ENCODE measurements at places on chromosomes 4 and X.

- no peak for DNase-seq
Observed at GRCh38 chrX:24153178-24153795, 3.8 kb downstream of the ZFX start.

- no peak for DNase-seq
Observed at GRCh38 chrX:2517055-2517454, 16.3 kb upstream of the DHRSX start.

DNA sequence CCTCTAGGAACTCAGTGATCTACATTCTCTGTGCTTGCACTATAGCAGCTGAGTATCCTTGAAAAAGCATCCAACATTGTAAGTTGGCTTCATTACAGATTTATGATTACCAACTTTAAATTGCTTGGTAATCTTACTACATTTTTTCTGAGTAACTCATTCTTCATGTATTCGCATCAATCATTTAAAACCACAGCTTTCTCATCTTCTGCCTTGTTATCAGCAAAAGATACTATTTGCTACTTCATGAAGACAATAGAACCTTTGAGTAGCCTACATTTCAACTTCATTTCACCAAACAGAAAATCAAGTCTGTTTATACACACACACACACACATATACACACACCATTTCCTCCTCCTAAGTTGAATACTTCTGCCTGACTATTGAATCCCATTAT lies 6.2 kb upstream of the DCAF8L2 start:
- no peak for DNase-seq

DNA sequence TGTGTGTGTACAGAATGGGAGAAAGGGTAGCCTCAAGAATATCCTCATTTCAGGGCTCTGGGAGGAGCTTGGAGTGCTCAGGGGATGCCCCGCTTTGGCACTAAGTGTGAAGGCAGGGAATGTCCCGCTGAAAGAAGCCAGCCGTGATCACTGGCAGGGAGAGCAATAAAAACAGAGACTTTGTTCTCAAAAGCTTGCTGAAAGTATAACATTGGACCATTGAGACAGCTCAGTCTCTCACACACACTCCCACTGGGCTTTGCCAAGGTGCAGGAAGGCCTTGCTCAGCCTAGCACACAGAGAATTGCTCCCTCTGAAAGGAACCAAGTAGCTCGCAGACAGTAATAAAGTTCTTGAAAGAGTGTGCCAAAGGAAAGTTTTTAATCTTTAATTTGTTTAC lies 143.8 kb upstream of the SLITRK2 start:
- DNase-seq, result no peak

DNA sequence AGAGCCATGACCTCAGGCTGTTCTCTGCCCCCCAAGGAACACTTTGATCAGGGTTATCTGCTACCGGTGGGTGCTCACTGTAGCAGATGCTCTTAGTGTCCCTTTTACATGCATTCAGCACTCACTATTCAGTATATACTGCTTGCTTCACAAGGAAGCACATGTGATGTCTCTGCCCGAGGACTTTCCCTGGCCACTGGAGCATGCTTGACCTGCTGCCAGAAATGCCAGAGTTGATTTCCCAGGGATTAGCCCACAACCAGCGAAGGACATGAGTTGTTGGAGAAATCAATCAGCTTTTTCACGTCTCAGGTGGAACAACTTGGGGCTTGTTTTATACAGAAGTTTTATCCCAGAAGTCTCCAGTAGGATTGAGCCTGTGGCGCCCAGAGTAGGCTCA lies 51.2 kb upstream of the RPS6KA3 start:
- no peak for DNase-seq

GRCh38 chr4:72449705-72450104 lies 119.3 kb downstream of the ADAMTS3 start:
- no peak for DNase-seq

- DNase-seq, result no peak
Observed at GRCh38 chrX:151790481-151791160, 56.1 kb downstream of the CNGA2 start.

DNA sequence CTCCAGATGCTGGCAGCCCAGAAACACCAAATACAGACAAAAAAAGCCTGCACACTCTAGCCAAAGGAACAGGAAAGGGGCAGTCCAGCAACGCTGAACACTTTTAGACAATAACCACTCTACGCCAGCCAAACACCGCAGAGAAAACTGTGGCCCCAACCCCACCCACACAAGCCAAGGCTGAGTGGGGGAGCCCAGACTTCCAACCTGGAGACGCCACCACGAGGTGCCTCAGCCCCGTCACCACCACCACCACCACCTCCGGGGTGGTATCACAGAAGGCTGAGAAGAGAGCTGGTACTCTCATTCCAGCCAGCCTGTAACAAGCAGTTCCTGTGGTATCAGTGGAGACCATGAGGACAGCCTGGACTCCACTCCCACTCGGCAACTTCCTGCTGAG lies 22.8 kb downstream of the MEPE start:
- no peak for DNase-seq

- DNase-seq, result no peak
Observed at GRCh38 chr4:159766241-159766640, 663.4 kb downstream of the RAPGEF2 start.

- no peak for DNase-seq
Observed at GRCh38 chr4:45865781-45866180, 258.1 kb downstream of the GABRG1 start.

DNA sequence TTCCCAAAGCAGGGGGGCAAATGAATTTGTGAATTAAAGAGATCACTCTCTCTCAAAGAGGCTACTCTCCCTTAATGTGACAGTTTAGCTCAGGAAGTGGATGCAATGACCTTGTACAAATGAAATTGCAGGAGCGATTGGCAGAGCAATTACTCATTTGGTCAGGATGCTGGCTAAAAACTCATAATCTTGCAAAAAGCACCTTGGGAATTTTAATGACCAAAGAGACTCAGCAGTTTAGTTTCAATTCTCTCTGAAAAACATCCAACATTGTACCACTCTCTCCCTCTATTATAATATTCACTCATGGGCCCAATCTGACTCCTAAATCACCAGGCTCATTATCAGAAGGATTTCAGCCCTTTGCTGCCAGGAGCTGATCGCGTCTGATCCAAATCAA lies 26.1 kb downstream of the PDGFC start:
- DNase-seq, result no peak

DNA sequence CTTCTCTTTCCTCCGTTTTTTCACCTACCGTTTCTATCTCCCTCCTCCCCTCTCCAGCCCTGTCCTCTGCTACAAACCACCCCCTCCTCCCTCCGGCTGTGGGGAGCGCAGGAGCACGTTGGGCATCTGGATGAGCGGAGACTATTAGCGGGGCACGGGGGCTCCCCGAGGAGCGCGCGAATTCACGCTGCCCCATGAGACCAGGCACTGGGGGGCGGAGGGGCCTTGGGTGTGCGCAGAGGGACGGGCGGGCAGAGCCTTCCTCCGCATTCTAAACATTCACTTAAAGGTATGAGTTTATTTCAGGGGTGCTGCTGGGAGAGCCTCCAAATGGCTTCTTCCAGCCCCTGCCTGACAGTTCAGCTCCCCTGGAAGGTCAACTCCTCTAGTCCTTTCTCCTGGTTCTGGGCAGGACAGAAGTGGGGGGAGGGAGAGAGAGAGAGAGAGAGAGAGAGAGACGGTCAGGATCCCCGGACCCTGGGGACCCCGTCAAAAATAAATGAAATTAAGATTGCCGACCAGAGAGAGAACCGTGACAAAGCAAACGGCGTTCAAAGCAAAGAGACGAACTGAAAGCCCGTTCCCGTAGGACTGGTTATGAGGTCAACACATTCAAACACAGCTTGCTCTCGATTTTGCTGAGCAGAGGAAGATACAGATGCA lies 5.0 kb downstream of the SHOX start:
- no peak for DNase-seq

DNA sequence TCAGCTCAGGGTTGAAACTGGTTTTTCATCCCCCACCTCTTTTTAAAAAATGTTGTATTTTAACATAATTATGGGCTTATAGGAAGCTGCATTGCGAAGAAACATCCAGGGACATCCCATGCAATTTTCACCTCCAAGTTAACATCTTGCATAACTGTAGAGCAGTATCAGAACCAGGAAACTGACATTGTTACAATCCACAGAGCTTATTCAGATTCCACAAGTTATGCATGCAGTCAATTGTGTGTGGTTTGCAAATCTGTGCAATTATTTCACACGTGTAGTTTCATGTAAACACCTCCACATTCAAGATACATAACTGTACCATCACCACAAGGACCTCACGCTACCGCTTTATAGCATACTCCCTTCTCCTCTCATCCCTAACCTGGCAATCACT lies 97.5 kb upstream of the GATB start:
- DNase-seq, result no peak

GRCh38 chrX:46690818-46691217 lies 68.1 kb downstream of the SLC9A7 start:
- DNase-seq, result no peak

DNA sequence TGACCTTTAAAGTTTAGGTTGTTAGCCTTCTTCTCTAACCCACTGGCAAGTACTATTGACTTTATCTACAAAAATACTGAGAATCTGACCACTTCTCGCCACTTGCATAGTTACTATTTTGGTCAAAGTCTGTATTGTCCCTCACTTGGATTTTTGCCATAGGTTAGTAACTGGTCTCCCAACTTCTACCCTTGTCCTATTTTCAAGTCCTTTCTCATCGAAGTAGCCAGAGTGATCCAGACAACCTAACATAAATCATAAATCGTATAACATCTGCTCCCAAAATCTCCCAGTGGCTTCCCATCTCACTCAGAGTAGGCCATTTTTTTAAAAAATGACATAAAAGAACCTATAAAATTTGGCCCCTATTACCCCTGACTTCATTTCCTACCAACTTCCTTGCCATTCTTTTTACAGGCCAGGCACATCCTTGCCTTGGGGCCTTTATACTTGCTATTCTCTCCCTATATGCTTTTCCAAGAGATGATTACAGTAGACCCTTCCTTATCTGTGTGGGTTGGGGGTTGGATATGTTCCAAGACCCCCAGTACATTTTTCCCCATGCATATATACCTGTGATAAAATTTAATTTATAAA lies 29.0 kb downstream of the WDFY3 start:
- no peak for DNase-seq

- DNase-seq, result no peak
Observed at GRCh38 chr4:7389719-7390118, 45.0 kb downstream of the PSAPL1 start.

DNA sequence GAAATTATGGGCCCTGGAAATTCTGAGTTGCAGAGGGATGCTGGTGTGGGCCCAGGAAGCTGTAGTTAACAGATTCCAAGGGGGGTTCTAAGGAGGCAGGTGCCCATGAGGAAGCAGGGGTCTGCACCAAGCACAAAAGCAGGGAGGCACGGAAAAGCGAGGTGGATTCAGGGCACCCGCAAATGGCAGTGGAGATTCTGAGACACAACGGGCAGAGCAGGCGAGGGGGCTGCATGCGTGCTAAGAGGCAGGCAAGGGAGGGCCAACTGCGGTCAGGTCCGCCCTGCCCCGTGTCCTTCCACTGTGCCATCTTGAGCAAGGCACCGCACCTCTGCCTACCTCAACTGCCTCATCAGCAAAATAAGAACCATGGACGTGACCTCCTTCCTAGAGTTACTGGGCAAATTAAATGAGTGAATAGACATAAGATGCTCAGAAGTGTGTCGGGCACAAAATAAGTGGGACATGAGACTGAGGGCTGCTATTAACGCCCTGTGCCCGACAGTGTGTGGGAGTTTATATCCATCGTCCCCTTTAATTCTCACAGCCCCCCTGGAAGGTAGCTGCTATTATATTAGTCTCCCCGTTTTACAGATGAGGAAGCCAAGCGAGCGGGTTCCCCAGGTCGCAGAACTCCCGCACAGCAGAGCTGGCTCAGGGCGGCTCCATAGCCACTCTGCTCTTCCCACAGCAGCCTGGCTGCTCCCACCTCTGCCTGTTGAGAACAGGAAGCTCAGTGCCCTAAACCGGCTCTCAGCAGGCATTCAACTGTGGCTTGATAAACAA lies 67.6 kb downstream of the PPP2R2C start:
- no peak for DNase-seq

DNA sequence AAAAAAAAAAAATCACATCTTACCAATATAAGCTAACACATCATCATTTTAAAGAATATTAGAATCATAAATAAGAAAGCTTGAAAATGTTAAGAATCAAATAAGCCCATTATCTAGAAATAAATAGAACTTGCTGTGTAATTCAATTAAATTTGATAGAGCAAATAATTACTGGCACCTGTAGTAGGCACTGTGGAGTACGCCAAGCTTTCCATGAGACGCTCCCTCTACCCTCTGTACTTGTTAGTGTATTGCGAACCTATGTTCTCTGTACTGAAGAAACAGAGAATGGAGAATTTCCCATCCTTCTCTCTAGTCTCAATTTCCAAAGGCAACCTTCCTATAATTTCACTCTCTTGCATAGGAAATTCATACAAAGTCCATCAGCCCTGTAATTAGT lies 61.7 kb upstream of the HAND2 start:
- no peak for DNase-seq

DNA sequence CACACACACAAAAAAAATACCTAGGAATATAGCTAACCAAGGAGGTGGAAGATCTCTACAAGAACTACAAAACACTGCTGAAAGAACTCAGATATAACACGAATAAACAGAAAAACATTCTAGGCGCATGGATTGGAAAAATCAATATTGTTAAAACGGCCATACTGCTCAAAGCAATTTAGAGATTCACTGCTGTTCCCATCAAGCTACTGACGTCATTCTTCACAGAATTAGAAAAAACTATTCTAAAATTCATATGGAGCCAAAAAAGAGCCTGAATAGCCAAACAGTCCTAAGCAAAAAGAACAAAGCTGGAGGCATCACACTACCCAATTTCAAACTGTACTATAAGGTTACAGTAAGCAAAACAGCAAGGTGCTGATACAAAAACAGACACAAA lies 390.2 kb downstream of the IDS start:
- no peak for DNase-seq

DNA sequence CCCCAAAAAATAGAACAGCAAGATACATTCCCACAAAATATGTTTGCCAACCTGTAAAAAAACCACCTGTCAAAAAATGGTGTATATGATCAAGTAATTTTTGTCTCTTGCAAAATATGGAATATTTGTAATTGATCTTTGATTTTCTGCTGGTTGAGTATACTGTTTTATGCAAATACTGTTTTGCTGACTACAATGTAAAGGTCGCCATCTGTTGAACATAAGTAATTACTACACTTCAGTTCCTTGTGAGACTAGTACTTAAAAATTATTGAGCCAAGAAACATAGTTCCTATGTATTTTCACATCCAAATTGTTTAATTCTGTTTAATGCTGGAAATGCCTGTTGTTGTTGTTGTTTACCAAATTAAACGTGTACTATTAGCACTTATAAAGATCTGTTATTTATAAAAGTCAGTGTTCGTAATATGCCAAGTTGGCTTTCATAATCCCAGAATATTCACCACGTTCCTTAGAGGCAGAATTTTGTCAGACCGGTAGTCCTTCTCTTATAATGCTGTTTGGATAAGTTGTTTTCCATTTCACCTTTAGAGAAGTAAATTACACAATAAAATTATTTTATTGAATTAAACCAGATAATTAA lies 144.2 kb downstream of the PDLIM5 start:
- DNase-seq, result no peak

- DNase-seq, result no peak
Observed at GRCh38 chrX:120238933-120239332, 11.7 kb upstream of the ZBTB33 start.
